ENCODE measurements at places on chromosomes 1 and 21.

DNA sequence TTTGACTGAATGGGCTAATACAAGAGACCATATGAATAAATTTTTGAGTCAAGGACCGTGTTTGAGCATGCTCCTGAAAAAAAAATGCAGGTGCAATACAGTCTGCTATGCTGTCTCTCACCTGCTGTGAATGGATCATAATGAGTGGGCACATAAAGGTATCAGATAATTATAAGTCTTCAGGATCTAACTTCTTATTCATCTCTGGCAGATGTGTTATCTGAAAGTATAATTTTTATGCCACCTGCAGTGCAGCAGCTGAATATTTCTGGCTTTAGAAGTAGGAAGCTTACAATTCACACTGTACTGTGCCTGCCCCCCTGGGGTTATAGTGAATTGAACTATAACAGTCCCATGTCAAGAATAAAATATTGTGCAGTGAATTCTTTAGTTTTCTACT, 333.3 kb downstream of the MRPL39 start:
- DNase-seq: no peak

DNA sequence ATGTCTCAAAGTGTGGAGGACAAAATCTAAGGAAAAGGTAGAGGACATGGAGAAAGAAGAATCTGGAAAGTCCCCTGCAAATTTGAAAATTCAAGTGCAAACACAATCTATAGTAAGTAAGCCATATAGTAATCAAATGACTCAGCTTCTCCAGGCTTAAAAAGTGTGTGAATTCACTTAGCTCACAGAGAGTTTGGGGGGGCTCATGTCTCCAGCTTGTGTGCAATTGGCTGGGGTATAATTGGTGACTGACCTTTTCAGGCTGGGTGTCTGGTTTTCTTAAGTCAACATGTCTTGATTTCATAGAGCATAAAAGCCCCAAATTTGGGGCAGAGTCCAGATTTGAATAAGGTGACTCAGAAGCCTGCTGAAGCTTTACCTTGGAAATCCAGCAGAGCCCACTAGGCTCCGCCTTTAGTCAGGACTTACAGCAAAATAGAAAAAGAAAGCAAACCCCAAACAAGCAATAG, 8.6 kb downstream of the CLDN14 start:
- DNase-seq: no peak

GRCh38 chr1:77081834-77082233, 137.4 kb downstream of the PIGK start:
- DNase-seq: no peak

DNA sequence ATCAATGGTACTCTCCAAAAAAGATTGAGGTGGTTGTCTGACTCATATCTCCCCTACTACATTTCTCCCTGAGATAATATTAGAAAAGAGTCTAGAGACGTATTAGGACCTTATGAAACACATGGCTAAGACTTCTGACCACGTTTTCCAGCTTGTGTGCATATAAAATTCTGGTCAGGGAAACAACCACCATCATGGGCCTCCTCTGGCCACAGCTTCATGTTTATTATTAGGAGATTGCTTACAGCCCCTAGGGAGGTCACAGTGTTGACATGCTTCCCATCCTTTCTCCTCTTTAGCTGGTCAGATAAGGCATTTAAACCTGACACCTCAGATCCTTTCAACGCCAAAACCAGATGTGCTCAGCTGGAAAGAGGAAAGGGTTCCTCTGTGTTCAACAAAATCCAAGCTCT, 620.2 kb downstream of the PLPP3 start:
- no peak for DNase-seq

DNA sequence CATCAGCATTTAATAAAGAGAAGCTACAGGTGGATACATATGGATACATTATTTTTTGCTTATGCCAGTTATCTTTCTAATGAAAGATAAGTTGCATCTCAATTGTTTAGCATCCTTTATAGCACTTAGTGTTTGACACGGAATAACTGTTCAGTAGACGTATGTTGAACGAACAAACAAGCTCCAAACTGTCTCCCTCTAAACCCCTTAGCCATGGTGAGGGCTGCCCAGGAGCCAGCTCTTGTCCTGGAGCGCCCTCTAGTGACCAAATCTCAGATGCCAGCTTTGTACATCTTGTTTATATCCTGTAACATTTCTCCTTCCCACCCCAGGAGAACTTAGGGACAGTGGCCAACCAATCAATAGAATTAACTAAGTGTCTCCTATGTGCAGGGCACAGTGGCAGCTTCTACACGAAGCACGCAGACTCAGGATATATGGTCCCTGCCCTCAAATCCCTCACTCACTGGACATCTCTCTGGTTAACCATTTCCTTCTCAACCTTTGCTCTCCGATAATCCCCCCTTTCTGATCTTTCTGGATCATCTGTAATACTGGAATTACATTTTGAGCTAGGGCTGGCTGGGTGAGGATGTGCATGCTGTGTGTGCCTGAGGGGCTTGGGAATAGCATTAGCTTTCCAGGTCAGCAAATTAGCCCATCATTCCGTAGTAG, 22.9 kb downstream of the KCNA10 start:
- DNase-seq: peak; percentile 67

GRCh38 chr1:50973875-50974617, 4.0 kb downstream of the CDKN2C start:
- DNase-seq: peak; percentile 7

GRCh38 chr1:233293556-233294446, 1.7 kb downstream of the PCNX2 start:
- no peak for DNase-seq

DNA sequence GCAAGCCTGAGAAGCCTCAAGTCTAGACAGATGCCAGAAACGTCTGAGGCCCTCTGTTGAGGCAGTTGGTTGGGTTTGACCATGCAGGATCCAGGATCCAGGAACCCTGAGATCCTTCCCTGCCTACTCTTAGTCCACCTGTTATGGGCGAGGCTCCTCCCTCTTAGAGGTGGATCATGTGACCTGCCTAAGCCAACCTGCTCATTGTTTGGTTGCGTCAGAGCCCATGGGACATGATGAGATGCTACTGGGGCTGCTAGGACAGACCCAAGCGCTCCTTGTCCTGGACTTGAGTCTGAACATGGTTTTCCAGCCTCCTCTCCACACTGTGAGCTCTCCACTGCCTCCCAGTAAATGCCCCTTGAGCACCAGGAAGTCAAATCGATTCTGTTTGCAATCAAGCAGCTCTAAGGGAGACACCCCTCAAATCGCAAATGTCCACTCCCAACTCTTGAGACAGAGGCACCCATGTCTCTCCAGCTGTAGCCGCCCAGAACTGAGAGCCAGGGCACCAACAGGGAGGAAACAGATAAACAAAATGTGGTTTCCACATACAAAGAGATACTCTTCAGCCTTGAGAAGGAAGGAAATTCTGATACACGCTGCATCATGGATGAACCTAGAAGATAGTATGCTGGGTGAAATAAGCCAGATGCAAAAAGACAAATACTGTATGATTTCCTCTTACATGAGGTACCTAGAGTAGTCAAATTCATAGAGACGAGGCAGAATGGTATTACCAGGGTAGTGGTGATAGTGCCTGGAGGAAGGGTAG, 31.7 kb upstream of the WNT4 start:
- no peak for DNase-seq

DNA sequence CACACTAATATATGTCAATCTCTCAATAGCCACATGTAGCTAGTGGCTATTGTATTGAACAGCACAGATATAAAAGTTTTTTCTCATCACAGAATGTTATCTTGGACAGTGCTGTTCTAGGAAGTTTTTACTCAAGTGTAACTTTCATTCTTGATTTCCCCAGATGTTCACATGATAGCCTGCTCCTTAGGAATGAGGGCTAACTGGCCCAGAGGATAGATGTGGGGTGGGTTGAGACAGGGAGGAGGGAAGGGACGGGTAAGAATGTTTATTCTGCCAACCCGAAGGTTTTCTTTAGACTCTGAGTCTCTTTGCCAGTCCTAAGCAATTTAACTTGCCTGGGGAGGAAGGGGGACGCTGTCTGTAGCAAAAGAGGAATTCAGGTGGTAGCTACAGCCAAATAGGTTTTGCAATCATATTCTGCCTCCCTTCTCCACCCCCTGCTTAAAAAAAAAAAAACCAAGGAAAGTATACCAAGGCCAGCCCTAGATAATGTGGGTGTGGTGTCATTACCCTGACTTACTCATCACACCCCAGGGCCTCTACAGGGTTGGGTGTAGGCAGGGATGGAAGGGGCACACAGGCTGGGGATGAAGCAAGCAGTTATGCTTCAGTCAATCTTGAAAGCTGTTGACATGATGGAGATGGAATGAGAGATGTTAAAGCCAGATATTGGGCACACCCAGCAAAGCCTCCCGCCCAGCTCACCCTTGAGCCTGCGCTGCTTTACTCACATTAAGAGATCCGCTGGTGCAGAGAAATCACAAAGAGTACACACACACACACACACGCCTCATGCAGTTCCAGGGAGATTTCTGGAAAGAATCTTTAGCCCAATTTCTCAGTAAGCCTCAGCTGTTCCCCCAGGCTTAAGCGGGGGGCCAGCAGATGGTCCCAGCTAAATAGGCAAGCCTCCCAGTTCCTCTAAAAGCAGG, 59.9 kb downstream of the PLXNA2 start:
- DNase-seq: no peak

DNA sequence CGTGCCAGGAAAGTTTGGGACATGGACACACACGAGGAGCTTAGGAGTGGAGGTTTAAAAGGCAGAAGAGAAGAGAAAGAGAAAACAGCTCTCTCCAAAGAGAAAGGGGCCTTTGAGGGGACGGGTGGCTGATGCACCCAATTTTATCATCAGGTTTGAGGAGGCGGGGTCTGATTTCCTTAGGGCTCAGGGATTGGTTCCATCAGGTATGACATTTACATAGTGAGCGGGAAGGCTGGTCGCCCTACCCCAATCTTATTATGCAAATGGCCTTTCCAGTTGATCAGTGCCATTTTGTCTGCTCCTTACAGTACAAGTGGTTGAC, 749.1 kb upstream of the TPTE start:
- no peak for DNase-seq

- DNase-seq: no peak
Measured at GRCh38 chr1:54442185-54442584, 36.0 kb upstream of the SSBP3 start.

DNA sequence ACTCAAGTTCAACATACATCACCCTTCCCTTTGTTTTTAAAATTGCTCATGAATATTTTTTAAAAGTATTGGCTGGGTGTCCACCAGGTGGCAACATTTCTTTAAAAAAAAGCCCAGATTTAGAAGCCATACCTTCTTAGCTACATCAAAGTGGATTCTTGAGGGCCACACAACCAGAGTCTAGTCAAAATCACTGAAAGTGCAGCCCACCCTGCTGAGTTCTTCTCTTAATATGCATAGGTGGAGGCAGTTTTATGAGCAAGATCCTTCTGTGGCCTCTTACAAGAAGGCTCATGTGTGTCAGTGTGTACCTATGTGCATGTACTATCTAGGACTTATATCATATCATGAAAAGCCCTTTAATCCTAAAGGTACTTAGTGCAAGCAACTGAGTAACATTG, 16.9 kb upstream of the GNG12 start:
- DNase-seq: peak; percentile 31

DNA sequence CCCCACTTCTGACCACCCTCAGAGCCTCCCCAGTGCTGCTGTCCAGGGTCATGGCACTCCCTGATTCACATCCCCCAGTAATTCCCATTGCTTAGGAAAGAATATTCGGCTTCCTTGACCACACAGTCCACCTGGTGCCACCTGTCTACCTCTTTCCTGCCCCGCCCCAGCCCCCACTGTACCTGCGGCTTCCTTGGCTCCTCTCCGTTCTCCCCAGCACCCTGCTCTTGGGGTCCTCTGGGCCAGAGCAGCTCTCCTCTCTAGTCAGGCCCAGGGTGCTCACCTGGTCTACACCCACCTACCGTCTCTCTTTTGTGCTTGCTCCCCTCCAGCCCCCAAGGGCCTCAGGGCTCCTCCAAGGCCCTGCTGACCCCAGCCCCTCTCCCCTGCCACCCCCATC, 142.6 kb downstream of the PEX14 start:
- DNase-seq: no peak

DNA sequence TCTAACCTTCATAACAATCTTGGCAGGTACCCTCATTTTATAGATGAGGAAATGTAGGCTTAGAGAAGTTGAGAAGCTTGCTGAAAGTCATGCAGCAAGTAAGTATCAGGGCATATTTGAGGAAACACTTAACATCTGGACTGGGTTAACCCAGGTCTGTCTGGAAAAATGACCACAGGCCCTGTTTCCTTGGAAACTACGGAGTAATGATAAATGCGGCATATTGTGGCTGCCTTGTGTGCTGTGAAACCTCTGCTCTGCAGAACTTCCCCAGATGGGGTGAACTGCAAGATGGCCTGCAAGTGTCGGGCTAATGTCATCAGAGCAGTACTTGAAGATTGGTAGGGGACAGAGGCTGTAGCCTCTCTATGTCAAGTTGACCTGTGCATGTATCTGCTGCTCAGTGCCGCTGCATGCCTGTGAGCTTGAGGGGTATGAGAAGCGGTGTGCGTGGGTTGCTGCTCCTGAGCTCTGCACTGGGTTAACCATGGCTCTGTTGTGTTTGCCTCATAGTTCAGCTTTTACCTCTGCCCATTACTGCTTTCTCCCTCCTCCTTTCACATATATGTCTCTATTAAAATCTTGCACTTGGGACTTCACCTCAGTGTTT, 83.1 kb downstream of the WDR3 start:
- no peak for DNase-seq

DNA sequence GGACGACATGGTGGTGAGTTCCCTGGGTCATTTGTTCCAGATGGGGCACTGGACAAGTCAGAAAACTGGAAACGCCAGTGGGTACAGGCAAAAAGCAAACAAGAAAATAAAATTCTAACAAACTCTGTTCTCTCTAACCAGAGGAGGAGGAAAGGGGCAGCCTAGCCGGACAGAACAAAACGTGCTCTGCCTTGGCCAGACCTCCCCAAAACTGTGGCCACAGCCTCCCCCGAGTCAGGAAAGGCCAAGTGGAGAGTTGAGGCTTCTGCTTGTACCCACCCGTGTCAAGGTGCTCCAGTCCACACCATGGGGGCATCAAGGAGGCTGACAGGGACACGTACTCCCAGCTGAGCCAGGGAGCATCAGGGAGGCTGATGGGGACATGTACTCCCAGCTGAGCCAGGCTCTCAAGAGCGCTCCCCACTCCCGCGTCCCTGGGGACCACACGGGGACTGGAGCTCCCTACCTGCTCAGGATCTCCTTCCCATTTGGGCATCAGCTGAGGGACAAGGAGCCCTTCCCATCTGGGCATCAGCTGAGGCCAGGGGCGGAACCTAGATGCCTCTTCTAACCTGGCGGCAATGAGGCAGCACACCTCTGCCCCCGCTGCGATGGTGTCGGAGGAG, 154.8 kb upstream of the COL6A1 start:
- DNase-seq: no peak

- no peak for DNase-seq
Measured at GRCh38 chr1:235357485-235358373, 9.5 kb upstream of the TBCE start.

GRCh38 chr1:5686925-5687706, 305.1 kb downstream of the NPHP4 start:
- DNase-seq: no peak

- no peak for DNase-seq
Measured at GRCh38 chr1:220905650-220906560, 26.7 kb downstream of the HLX start.

- DNase-seq: no peak
Measured at GRCh38 chr1:41683681-41684500, 199.4 kb upstream of the EDN2 start.

GRCh38 chr1:29447368-29447767, 211.0 kb downstream of the PTPRU start:
- no peak for DNase-seq

GRCh38 chr1:216314379-216315095, 108.7 kb downstream of the USH2A start:
- DNase-seq: no peak
